ENCODE measurements at places on chromosomes 5 and 9. TPM values are rescaled to one million over a fixed set of nuclear protein-coding genes. Genes with fewer than 3 reads are reported as not detected.

- DNase-seq, result no peak
Observed at GRCh38 chr9:87199278-87199677, 252.0 kb upstream of the GAS1 start.

DNA sequence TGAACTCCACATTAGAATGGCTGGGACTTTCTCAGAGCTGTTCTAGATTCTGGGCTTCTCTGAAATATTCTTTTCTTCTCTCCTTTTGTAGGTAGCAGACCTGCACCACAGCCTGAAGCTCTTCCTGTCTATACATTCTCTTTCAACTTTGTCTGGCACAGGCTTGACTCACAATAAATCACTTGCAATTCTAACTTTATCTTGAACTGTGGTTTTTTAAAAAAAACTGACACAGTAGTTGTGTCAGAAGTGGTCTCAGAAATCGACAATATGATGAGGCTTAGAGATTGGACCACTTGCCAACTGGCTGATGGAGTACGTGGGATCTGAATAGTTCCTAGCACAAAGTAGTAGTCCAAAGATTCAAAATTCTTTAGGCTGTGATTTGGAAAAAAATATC lies 24.1 kb upstream of the CDH9 start:
- DNase-seq, result no peak

DNA sequence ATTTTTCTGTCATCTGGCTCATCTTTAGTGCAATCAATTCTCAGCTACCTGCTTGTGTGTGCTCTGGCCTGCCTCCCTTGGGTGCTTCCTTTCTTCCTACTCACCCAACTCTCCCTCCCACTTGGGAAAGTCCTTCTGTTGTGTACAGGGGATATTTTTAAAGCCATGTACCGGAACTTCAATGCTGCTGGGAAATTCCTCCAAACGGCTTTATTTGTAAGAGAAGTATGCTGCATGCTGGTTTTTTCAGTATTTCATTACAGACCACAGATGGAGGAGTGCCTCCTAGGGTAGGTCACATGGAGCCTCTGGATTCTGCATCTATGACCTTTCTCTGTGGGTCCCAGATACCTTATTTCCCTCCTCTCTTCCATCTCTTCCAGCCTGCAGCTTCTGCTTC lies 5.4 kb upstream of the HMHB1 start:
- DNase-seq, result no peak

- DNase-seq, result no peak
Observed at GRCh38 chr9:70136632-70137031, 93.0 kb downstream of the MAMDC2 start.

DNA sequence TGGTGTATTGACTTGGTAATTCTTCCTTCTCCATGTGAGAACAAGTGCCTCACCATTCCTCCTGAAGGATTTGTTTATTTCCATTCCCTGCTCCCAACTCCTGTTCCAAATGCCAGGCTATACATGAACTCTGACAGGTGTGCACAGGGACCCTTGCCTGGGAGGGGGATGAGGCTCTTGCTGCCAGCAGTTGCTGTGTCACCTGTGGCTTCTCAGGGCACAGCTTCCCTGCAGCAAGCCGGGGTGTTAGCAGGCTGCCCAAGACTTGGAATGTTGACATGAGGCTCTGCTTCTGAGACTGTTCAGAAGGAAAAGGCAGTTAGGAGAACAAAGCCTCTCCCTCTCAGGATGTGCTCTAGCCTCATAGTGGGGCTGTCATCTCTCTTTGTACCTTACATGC lies 131.3 kb downstream of the DOCK2 start:
- DNase-seq, result no peak

DNA sequence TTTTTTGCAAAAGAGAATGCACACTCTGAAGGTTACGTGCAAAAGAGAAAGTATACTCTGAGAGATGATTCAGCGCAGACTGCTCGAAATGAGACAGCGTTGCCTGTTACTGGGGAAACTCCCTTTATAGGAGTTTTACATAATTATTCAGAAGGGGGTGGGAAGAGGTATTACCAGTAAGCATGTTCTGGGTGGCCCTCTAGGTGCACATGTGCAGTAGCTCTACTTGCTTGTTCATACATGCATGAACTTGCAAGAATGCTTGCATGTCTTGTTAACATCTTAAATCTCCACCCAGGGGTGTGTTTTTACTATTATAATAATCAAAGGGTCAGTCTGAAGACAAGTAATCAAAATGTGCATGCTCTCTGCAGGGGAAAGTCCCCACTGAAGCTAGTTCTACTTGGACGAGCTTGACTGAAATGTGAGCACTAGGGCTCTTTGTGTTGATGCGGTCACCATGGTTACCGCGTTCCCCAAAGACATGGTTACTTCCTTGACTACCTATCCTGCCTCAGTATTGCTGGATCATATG lies 75.5 kb downstream of the SGCD start:
- DNase-seq, result no peak

- DNase-seq, result peak; percentile 46
Observed at GRCh38 chr5:179858241-179858585, 404 bp downstream of the MRNIP start.

GRCh38 chr9:109166771-109167601 lies at the start of gene FRRS1L:
Gene FRRS1L, minus strand, starts transcription at chr9:109167249. Its CDS starts 111 bp downstream, at chr9:109167138.
- DNase-seq, result no peak

GRCh38 chr9:122580360-122580759 lies 2.8 kb downstream of the OR1L8 start:
- DNase-seq, result no peak

DNA sequence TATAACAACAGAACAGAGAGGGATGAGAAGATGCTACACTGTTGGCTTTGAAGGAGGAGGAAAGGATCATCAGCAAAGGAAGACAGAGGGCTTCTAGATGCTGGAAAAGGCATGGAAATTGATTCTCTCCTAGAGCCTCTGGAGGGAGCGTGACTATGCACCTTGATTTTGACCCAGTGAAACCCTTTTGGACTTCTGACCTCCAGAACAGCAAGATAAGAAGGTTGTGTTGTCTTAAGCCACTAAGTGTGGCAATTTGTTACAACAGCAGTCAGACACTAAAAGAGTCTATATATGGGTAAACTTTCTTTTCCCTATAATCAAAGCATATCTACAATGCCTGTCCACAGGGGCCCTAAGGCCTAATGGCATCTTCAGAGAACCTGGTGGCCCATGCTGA lies 56.1 kb upstream of the MVB12B start:
- no peak for DNase-seq

DNA sequence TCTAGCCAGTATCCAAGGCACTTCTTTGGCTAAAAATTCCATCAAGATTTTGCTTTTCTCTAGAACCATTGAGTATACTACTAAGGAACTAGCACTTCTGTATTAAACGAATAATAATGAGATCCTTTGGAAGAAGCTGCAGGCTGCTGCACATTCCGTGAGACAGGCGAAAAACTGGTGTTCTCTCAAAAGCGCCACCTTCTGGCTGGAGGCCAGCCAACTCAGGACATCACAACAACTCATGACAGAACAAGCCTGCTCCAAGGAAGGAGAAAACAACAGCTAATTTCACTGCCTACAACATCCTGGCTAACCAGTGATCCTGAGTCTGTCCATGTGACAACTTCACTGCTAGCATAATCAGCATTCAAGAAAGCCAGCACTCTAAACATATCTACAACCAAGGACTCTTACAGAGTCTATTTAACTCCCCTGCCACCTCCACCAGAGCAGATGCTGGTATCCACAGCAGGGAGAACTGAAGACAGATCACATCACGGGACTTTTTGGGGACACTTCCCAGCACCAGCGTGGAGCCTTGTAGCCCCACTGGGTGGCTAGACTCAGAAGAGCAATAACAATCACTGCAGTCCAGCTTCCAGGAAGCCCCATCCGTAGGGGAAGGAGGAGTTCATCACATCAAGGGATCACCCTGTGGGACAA lies 150.5 kb downstream of the YTHDC2 start:
- DNase-seq, result peak; percentile 64

DNA sequence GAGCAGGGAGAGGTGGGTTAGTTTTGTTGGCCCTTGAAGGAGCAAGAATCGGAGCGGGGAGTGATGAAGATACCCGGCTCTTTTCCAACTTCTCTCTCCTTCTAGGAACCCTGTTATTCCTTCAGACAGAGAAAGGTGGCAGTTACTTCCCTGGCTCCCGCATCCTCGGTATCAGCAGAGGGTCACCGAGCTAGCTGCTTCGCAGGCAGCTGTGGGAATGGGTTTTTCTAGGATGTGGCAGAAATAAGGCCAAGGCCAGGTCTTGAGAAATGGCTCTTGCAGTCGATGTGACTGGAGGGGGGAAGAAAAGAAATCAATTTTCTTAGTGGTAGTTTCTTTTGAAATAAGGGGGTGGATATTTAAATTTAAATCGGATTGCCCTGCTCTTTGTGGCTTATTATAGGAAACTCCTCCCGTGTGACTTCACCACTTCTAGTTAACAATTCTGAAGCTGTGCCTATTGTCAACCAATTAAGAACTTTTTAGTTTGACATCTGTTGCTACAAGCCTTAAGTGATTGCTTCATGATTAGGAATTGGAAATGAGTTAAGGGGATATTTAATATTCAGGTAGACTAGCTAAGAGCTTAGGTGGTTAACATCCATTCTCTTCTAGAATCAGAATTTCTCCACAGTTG lies 1.4 kb downstream of the SAP30L start:
- no peak for DNase-seq

DNA sequence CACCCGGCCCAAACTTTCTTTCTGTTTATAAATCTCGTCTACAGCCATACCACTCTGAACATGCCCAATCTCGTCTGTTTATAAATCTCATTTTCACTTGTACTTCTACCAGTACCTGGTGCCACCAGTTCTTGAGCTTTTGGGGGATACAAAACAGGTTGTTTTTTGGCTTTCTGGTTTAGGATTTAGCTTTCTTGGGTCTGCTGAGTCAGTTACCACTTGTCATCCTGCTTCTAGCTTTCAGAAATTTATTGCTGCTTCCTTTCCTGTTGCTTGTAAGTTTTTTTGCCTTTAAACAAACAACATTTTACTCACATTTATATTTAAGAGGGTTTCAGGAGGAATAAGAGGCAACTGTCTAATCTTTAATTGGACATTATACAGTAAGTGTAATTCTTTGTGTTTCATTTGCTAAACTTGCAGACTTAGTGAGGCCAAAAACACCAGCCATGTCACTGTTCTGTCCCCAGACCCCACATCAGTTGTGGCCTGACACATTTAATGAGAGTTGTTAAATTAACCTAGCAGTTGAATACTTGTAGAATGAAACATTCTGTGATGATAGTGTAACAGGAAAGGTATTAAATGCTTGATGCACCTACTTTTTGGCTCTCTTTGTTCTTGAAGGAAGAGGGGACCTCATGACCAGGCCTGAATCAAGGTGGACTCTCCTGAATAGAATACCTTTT lies 11.8 kb downstream of the NDFIP1 start:
- DNase-seq, result no peak

DNA sequence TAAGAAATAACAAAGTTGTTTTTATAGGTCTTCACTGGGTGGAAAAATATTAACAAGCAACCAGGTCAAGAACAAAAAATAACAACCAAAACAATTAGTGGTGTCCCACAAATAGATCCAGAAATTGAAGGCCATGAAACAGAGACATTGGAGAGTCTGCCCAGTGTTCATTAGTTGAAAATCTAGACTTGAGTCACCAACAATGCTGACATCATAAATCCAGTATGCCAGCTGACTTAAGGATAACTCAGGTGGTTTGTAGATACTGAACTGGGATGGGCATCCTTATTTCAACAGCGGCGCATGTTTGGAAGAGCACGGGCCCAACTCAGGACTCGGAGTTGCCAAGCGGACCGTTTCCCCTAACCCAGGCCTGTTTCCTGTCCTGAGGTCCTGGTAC lies 80.7 kb upstream of the TNFAIP8 start:
- no peak for DNase-seq

DNA sequence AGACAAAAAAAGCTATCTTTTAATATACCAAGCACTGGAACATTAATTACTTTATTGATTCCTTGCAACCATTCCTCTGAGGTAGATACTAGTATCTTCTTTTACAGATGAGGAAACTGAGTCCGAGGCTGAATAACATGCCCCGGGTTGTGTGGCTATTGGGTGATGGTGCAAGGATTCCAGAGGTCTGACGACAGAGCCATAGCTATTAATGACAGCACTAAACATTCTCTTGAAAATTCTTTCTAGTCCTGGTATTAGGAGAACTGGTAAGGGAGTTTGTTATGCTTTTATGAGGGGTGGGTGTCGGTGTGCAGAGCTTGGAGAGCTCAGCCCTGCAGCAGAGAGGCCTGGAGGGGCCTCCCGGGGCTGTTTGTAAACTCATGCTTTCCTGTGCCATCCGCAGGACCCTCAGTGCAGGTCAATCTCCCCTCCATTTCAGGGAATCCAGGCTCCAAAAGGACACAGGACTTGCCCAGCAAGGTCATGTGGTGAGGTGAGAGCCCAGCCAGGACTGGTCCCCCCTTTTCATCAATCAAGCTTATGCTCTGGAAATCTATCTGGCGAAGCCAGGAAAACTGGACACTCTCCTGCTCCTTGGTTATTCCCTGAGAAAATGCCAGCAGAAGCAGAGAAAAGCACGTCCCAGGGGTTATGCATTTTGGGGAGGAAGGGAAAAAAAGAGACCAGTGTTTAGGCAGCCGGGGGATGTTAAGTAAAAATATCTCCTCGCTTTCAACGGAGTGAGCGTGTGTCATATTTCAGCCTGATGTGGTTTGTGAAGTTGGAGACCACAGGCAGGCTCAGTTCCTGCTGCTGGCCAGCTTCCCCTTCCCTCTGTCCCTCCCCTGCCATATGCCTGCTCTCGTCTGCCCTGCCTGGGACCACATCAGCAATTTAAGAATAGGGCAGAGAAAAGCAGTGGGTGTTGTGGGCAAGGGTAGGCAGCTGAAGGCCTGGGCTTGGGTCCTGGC lies 3.7 kb downstream of the GSN start:
- peak; percentile 72 for DNase-seq

DNA sequence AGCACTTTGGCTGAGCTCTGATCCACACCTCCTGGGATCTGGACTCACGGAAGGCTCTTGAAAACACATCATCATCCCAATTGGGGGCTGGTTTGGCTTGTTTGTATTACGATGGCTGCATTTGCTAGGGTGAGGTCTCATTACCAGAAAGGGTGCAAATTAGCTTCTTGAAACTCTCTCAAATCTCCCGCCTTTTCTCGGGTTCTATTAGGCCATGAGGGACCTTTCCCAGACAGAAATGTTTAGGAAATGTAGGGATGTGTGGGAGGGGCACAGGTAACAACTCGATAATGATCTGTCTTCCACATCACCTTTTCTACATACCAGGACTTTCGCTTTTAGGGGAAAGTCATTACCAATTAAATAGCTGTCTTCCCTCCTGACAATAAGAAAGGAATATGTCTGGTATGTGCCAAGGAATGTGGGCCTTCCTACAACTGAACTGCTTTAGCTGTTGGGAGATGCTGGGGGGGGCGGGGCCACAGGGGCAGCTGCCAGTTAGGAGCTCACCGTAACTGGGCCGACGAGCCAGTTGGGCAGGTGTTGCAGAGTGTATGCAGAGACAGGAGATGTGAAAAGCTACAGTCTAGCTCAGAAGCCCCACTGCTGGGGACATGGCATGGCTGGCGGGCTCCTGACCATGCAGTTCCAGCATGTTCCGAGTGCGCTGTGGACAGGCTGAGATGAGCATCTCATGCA lies 71.2 kb downstream of the AK8 start:
- DNase-seq, result no peak

The PRRT1B gene
- not detected for total RNA-seq

The TCERG1 gene
- 15.5 TPM for total RNA-seq

The SYK gene
- total RNA-seq, result 5.1 TPM

The BAAT gene
- total RNA-seq, result not detected

The FOXD4L3 gene
- total RNA-seq, result not detected

The SH3GL2 gene
- 3.1 TPM for total RNA-seq

The SPINK1 gene
- not detected for total RNA-seq

The FOXD4 gene
- 0.12 TPM for total RNA-seq
